Endothelial cell (in vitro differentiated cells): ENCODE measurements at places on chromosomes 5 and 9.

GRCh38 chr5:85337435-85337834 is 952.8 kb upstream of the EDIL3 start:
- DNase-seq, result no peak

- no peak for DNase-seq
Measured at GRCh38 chr5:77658662-77659061, 20.1 kb upstream of the OTP start.

DNA sequence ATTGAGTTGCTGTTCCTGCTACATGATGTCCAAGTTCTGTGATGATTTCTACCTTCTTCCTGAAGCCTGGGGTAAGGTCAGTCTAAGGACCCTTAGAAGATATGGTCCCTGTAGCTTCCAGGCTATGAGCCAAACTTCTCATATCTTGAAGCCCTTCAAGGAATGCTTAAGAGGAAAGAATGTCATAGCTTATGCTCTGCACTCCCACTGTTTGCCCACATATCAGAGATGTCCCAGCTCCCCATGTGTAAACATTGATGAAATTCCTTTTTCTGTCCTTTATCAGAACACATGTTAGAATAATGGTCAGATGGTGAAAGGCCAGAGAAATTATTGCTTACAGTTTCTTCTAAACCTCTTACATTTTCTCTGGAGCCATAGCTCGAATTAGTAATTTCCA is 41.4 kb upstream of the RUSC2 start:
- DNase-seq, result no peak

DNA sequence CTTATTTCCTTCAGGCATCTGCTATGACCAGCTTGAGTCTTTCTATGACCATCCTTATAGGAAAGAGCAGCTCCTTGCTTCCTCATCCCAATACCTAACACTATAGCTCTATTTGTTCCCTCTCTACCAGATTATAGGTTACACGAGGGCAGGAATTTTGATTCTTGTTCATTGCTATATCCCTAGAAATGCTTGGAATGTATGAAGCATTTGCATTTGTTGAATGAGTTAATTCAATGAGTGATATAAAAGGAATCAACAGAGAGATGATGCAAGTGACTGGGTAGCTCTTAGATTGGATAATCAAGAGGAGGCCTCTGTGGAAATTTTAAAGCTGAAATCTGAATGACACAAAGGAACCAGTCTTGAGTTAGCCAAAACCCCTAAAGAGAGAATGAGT is 13.9 kb downstream of the ZCCHC9 start:
- no peak for DNase-seq

DNA sequence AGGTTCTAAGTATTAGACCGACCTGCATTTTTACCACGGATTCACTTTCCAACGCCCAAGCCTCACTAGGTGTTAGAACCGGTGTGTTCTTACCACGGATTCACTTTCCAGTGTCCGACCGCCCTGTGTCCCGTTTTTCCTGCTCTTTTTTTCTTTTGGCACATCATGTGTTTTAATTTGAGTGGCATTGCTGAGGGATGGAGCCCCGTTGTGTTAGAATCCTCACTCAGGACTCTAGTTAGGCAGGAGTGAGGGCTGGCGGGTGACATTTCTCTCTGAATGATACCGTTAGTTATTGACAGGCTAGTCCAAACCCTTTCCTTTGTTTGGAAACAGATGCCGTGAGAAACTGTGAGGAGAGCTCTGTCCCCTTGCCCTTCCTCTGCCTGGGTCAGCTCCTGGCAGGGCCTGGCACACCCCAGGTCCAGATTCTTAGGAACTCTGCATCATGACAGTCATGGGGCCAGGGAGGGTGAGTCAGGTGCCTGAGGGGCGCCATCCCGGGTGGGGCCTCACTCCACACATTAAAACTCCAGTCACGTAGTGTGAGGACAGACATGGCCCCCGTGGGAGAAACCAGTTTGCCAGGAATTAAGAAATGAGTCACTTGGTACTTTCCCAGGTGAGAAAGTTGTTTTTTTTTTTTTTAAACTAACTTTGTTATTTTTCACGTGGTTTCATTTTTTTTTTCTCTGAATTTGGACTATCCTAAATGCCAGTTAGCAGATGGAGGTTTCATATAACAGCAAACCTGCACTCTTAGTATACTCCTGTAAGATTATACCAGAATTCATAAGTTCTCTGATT is 15.8 kb downstream of the EXOC3 start:
- DNase-seq, result no peak

GRCh38 chr9:92035687-92036410 is 79.4 kb downstream of the SPTLC1 start:
- DNase-seq, result no peak

DNA sequence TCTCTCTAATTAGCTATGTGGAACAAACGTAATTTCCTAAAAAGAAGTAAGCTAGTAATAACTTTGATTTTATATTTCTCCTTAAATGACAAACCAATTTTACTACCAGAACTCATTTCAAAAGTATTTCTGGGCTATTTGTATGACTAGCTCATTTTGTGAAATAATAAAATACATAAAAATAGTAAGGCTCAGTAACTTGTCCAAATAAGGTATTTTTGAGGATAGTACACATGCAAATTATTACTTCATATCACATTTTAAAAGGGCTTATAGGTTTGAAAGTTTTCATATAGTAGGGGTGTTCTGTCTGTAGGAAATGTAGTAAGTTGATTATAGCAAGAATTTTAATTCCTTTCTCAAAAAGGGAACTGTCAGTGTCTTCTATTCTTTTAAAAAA is 26.5 kb downstream of the C9orf85 start:
- DNase-seq, result no peak

- no peak for DNase-seq
Measured at GRCh38 chr5:131679911-131680310, 44.9 kb upstream of the RAPGEF6 start.

- no peak for DNase-seq
Measured at GRCh38 chr9:137484551-137485315, 25.6 kb upstream of the NSMF start.

- no peak for DNase-seq
Measured at GRCh38 chr5:35294976-35295375, 64.7 kb upstream of the PRLR start.

DNA sequence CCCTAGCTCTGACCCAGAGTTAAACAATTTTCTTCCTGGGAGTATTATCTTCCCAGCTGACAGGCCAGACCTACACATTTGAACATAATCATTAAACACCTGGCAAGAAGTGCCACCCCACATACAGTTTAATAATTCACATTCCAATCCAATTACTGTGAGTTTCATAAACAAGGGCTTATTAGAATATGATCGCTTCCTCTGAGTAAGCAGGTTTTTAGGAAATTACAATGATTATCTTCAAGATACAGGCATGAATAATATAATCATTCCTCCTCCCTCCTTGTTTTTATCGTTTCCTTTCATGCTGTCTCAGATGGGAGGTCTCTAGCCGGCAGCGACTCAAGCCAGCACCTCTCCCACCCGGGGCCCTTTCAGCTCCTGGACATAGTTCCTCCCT is 15.8 kb upstream of the KIF4B start:
- DNase-seq, result no peak

DNA sequence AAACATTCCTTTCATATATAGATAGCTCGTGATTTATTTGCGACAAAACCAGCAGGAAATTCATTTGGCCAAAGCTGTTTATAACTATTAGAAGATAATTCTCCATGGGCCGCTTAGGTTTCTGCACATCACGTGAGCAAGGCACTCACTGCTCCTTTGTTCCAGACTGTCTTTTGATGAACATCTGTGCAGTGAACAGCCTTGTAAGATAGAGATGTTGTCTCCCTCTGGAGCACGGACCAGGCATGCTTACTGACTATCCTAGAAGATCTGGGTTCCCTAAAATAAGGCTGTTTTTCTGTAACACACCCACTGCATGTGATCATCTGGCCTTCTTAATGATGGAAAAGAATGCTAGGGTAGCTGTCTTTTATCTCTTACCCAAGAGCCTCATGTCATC is 30.9 kb downstream of the YIPF5 start:
- DNase-seq, result no peak

- DNase-seq, result no peak
Measured at GRCh38 chr9:94157050-94157801, 73.0 kb downstream of the PTPDC1 start.

- DNase-seq, result no peak
Measured at GRCh38 chr5:54658010-54658409, 140.5 kb downstream of the SNX18 start.

DNA sequence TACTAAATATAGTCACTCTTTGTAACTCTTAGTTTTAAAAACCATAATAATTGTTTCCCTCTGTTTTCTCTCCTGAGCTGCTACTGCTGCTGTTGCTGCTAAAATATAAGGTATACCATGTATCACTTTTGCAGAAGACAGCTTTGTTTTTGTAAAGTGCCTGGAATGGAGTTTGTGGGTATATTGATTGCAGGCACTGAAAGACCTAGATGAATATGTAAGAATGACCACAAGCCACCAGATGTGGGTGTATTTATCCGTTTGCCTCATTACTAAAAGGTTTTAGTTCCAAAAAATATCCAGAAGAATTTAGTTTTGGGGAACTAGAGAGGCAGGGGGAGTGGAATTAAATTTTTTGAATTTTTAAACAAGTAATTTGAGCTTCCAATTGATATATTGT is 151.1 kb upstream of the CDKN2B start:
- DNase-seq, result no peak

- no peak for DNase-seq
Measured at GRCh38 chr5:3330442-3330841, 265.2 kb upstream of the IRX1 start.

DNA sequence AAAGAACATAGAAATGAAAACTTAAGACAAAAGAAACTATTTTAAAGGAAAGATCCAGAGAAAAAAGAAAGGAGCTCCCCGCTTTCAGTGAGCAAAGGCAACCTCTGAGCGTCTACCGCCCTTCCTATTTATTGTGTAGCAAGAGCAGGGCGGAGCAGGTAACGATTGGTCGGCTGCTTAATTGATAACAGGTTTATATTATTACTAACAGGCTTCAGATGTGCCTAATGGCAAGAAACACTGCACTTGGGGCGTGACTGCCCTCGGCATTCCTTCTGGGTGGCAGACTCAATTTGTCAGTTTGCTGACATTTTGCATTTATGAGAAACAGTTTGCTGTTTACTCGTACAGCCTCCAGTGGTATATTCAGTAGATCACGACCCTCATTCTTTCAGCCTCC is 482.7 kb upstream of the C9orf72 start:
- no peak for DNase-seq

DNA sequence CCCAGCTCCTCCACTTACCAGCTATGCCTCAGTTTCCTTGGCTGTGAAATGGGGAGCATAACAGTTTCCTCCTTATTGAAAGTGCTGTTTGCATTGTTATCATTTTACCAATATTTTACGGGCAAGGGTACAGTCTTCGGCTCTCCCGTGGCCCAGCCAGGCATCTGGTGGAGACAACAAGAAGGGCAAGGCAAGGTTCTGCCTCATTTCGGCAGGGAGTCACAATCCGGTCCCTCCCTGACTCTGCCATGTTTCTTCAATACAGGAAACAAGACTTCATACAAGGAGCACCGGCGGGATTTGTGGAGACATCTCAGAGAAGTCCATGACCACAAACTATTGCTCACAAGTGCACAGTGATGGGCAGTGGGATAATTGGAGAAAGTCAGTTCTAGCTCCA is 174.0 kb downstream of the FGF18 start:
- no peak for DNase-seq

GRCh38 chr9:128882677-128883603 is 1.0 kb downstream of the LRRC8A start:
- peak; percentile 15 for DNase-seq

- no peak for DNase-seq
Measured at GRCh38 chr9:12955510-12956163, 180.8 kb downstream of the LURAP1L start.

- DNase-seq, result no peak
Measured at GRCh38 chr9:137383081-137383783, 39.7 kb downstream of the EXD3 start.

DNA sequence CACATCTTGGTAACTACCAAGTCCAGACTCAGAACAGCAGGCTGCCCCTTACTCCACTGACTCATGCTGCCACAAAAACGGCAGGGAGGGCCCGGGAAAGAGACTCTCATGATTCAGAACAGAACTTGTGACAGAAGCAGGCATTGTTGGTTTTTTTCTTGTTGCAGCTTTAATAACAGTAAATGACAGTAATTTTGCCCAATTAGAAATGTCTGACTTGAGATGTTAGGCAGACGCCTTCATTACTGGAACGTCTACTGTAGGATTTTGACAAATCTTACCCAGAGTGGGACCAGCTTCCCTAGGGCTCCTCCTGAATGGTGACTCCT is 77.9 kb downstream of the SEMA5A start:
- no peak for DNase-seq

- DNase-seq, result no peak
Measured at GRCh38 chr9:69174616-69175463, 763 bp downstream of the TJP2 start.
